M059J (cell line): ENCODE measurements at places on chromosomes 7 and 10.

DNA sequence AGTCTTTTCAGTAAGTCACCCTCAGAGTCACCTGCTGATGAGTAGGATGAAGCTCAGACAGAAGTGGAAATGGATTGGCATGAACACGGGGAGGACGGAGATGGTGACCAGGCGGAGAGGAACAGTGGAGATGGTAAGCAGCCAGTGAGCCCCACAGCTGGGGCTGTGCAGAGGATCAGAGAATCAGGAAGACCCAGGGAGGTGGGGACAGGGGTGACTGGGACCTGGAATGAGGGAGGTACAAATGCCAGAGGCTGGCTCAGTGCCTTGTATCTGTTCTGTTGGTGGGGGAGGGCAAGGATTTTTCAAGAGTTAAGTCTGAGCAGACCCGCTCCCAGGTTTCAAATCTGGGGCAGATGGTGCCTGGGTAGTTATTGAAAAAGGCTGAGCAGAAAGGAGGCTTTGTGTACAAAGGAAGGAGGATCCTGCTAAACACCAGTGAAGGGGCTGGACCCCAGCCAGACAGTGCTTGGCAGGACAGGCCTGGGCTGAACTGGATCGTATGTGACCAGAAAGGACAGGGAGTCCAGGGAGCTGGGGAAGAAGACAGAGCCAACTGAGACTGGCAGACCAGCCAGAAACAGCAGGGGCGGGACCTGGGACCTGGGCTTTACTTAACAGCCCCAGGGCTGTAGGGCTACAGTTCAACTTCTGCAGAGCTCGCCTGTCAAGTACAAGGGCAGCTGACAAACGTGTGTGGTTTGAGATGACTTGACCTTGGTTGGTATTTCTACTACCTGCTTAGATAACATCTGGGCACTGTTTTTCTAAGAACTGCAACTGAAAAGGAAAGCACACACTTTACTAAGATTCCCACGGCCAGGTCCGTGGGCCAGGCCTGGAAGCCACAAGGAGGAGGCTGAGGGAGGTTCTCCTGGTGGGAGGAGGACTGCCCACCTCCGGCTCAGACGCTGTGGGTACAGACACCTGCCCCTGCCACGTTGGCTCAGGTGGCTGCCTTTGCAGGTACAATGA, 13.2 kb upstream of the FRMPD2 start:
- DNase-seq, result peak; percentile 89

- DNase-seq, result peak; percentile 17
Observed at GRCh38 chr10:55629793-55630490, 731.1 kb downstream of the ZWINT start.

DNA sequence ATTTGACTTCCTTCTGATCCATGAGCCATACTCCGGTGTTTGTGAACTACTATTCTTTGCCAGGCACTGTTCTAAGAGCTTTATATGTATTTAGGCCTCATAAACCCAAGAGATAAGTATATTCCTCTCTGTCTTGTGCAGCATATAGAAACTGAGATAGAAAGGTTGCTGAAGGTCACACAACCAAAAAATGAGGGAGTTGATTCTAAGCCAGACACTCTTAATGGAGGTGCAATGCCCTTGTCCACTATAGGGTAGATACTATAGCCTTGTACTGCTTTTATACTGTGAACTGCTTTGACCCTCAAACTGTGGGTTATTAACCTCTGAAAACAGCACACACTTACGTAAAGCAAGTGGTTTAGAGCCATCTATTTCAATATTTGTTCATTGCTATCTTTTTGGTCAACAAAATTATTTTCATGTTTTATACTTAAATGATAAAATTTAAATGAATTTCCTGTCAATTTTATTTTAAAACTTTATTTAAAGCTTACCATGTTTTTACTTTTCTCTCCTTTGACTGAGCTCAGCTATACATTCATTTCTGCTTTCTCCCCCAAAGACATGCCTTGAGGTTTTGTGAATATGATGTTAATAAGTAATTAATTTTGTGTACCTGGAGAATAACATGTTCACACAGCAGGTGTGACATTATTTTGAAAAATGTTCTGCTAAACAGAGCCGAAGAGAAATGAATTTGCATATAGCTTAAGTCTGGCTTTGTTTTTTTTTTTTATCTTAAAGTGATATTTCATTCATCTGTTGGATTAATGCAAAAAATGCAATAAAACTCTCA, 687.3 kb downstream of the DNAJB9 start:
- DNase-seq, result no peak

DNA sequence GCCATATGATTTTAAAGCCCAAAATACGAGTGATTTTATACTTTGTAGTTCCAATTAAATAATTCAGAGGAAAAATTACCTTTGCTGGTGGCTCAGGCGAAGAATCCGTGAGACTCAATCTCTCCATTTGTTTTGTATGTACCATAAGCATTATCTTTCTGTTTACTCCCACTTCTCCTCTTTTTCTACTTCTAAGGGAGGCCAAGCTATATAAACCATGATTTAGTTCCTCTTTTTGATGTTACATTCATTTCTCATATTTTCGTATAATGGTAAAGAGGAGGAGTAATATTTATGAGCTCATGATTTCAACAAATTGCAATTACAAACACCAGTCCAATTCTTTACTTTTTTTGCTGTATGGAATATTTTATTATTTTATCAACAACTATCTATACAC, 50.6 kb upstream of the TES start:
- no peak for DNase-seq

- no peak for DNase-seq
Observed at GRCh38 chr10:111187096-111187495, 110.3 kb downstream of the ADRA2A start.

DNA sequence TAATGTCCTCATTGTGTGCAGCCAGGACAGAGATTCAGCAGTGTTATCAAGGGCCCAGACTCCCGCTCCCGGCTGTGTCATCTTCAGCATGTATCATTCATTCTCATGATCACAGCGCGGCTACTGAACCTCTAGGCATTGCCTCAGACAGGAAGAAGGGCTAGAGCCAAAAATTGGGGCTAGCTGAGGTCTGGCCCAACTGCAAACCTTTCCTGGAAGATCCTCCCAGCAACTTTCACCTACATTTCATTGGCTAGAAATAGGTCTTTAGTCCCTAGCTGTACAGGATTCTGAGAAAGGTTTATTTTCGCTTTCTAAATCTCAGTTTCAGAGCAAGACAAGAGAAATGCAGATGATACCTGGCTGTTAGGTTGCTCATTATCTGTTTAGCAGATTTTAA, 81.9 kb downstream of the CREM start:
- DNase-seq, result no peak

- peak; percentile 92 for DNase-seq
Observed at GRCh38 chr10:3071405-3072198, 4.3 kb downstream of the PFKP start.

DNA sequence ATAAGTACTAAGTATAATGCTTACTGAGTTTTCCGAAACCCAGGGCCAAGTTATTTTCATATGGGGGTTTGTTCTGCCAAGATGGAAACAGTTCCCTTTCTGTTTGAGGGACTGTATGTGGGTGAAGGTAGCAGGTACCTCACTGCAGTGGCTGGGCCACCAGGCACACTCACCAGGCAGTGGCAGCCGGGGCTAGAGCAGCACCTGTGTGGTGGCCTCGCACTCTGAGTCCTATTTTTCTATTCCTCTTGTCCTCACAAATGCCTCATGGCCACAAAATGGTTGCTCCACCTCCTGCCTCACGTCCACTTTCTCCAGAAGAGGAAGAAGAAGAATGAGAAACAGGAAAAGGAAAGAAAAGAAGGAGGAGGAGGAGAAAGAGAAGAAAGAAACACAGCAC, 167.3 kb upstream of the SHH start:
- no peak for DNase-seq

DNA sequence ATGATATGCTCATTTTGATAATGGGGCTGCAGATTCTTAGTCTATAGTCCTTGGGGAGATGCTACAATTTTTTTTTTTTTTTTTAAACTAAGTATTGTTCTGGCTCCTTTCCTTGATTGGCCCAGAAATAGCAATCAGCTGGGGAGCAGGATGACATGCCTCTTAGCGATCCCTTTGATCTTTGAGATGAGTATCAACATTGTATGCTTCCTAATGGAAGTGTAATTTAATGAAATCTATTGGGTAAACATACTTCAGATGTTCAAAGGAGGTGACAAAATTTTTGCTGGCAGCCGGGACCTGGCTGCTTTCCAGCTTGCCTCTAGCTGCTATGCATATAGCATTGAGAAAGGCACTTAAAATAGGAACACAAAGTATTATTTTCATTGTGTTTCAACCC, 43.5 kb downstream of the VTI1A start:
- peak; percentile 30 for DNase-seq

DNA sequence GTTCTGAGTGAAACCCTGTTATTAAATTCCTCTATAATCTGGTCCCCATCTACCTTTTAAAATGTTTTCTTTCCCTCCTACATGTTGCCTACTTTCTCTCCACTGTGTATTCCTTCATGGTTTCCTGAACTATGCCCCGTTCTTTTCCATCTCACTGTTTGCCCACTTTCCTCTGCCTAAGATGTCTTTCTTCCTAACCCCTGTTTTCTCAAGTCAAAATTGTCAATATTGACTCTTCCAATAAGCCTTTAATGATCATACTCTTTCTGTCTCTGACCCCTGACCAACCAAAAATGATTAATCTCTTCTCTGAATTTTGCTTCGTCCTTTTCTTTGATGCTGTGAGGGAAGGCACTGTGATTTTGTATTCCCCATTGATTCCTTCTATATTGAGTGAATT, 30.6 kb upstream of the OIT3 start:
- DNase-seq, result no peak

- no peak for DNase-seq
Observed at GRCh38 chr7:81903115-81903514, 133.3 kb upstream of the HGF start.

- no peak for DNase-seq
Observed at GRCh38 chr10:86257683-86258082, 108.9 kb downstream of the GRID1 start.

- peak; percentile 29 for DNase-seq
Observed at GRCh38 chr7:77461246-77461645, 45.1 kb upstream of the GSAP start.

- no peak for DNase-seq
Observed at GRCh38 chr10:131805696-131806095, 95.1 kb upstream of the PPP2R2D start.

GRCh38 chr7:121961089-121961867, 88.3 kb downstream of the PTPRZ1 start:
- peak; percentile 55 for DNase-seq

GRCh38 chr7:41051062-41051461, 651.8 kb downstream of the INHBA start:
- no peak for DNase-seq

DNA sequence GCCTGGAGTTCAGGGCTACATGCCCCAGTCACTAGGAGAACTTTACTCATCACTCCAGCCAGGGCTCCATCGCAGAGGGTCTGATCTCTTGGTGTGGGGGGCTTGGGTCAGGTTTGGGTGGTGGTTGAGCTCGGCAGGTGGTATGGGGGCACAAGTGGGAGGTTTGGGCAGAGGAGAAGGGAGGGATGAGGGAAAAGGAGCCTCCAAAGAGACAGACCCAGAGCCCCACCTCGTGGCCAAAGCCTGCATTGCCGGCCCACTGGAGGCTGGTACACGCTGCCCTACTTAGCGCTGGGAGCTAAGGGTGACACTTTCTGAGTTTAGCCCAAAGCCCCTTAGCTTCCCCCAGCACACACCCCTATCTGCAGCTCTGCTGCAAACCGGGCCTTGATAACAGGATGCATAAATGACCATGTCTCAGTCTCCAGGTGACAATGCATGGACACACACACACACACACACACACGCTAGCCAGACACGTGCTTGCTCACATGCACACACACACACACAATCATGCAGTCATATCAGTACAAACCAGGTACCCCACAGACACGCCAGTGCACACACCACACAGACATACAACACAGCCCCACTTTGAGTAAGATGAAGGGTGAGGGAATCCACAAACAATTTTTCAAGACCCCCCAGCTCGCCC, 14.7 kb downstream of the LZTS2 start:
- peak; percentile 63 for DNase-seq

DNA sequence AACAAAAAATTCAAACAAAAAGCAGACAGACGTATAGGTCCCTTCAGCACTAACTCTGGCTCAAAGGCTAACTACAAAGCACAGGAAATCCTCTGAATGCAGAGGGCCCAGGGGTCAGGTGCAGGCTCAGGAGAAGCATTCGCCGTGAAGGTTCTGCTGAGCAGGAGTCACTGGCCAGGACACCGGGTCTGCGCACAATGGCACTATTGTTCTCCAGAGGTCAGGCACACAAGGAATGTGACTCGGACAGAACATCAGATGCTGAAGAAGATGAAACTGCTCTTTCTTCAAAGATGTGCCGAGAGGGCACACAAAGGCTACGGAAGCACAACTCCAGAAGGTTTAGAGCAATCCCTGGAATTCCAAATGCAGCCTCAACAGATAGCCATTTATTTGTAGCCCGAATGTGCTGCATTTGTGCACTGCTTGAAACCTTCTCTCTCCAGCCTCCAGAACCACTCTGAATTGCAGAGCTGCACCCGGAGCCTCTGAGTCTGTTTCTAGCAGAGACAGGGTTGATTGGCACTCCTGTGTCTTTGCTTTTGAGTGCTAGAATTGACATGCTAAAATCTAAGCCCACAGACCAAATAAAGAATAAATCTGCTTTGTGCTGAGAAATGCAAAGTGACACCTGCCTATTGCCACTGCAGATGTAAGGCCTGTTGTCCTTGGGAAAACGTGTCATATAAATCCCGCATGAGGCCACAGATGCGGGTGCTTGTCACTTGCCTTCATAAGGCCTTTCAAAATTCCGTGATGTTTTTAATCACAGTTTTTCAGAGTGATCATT, 85.4 kb upstream of the AFAP1L2 start:
- no peak for DNase-seq

DNA sequence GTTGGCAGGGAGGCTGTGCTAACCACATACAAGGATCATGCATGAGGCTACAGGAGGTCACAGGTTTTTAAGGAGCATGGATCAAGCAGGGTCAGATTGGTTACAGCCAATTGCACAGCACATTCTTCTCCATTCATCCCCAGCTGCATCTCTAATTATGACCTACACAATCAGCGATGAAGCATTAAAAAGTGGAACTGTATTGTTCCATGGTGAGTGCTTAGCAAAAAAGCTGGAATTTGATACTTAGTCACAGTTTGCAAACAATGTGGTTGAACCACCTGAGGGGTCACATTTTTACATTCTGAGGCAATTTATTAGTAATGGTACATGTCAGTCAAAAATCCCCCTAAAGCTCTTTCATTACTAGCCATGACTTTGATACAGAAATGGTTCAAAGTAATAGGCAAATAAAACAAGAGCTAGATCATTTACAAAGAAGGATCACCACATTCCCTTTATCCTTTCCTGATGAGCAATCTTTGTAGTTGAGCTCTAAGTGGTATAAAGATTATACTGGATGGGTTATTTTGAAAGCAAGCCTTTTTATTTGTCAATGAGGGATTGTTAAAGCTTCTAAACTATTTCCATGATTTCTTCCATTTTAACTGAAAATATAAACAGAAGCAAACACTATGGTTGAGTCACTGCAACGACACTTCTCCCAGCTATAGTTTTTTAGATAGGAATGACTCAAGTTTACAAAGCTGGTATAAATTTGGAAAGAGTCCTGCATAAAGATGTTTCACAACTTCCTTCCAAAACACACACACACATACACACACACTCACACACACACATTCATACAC, 217.8 kb upstream of the SEMA3A start:
- peak; percentile 96 for DNase-seq
